ENCODE measurements at places on chromosomes 11 and 22. TPM values are rescaled to one million over a fixed set of nuclear protein-coding genes. Genes with fewer than 3 reads are reported as not detected.

SIDT2 gene
- total RNA-seq: 70.9 TPM

OR51E2 gene
- total RNA-seq: 0.84 TPM

ANGPTL5 gene
- 0.28 TPM for total RNA-seq

DNA sequence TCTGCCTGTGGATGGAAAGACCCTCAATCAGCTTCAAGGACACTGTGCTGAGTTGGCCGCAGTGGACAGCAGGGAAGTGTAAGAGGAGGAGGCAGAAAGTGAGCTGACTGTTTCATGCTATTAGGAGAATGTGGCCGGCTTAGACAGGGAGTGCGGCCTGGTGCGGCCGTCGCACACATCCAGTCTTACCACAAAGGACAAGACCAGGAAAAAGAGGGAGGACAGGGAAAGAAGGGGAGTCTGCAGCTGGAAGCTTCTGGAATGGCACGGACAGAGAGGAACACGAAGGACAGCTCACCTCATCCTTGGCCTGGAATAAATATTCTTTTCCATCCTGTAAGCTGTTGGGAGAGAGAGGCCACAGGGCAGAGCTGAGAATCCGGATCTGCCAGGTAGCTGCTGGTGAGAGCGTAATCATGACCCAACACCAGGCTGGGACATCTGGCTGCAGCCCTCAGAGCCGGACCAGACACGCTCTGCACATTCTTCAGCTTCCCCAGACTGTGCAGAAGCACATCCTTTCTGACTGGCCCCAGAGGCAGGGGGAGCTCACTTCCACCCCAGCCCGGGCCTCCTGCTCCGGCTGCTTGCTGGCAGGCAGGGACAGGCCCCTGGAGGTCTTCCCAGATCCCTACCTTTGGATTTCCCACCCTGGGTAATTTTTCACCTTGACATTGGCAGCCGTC, 8.6 kb upstream of the RBM4B start:
- DNase-seq: no peak

GRCh38 chr11:78209478-78209877, 20.8 kb downstream of the USP35 start:
- DNase-seq: no peak

DNA sequence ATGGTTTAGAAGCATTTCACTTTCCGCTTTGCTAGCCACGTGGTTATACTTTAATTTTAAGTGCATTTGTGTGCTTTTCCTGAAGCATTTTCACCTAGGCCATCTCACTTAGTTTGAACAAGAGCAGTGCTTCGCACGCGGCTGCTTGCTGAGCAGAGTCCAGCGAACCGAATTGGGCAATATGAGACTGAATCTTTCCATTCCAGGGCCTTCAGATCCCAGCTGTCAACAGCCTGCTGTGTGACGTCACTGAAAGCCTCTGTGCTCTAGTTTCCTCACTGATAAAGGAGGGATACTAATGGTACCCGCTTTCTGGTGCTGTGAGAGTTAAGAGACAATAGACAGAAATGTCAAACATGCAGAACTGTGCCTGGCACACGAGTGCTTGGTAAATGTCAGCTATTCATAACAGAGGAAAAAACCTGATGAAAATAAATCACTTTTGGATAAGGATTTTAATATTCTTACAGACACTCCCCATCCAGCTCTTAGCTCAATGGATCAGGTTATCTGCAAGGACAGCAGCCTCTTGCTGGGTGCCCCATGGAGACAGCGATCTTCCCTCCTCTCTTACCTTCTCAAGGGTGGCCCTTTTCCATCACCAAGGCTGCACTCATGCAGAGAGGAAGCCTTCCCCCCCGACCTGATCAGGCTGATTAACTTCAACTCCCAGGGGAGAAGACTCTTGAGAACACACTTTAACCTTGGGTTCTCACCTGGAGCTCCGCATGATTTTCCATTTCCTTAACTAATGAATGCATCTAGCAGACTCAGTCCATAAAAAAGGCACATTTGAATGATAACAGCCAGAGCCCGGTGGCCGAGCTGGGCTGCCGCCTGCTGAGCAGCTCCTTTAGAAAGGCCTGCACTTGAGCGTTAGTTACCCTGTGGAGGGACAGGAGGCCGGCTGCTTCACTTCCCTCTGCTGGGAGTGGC, 3.5 kb upstream of the GLB1L3 start:
- no peak for DNase-seq
